ENCODE measurements at places on chromosomes 5 and 9. TPM values are rescaled to one million over a fixed set of nuclear protein-coding genes. Genes with fewer than 3 reads are reported as not detected.

MTAP gene
- polyA plus RNA-seq: 38.5 TPM

TMEM232 gene
- 5.8 TPM for polyA plus RNA-seq

SPINK6 gene
- polyA plus RNA-seq: not detected

DDX4 gene
- polyA plus RNA-seq: 0.04 TPM

PDE6A gene
- polyA plus RNA-seq: 0.11 TPM

MED10 gene
- 43.8 TPM for polyA plus RNA-seq

ANKRD18B gene
- polyA plus RNA-seq: 1.2 TPM

PRLR gene
- polyA plus RNA-seq: 53.2 TPM

CCDC192 gene
- polyA plus RNA-seq: 0.91 TPM

CCNJL gene
- 10.1 TPM for polyA plus RNA-seq

PTGES gene
- polyA plus RNA-seq: 7.1 TPM

HMCN2 gene
- polyA plus RNA-seq: 1.6 TPM

PCDHA12 gene
- 0.10 TPM for polyA plus RNA-seq

NTRK2 gene
- 117 TPM for polyA plus RNA-seq

PAX5 gene
- 0.15 TPM for polyA plus RNA-seq

PCDHGB7 gene
- 16.1 TPM for polyA plus RNA-seq

MZB1 gene
- 0.95 TPM for polyA plus RNA-seq

MCC gene
- polyA plus RNA-seq: 31.3 TPM

CLK4 gene
- polyA plus RNA-seq: 71.3 TPM

LIFR gene
- polyA plus RNA-seq: 87.7 TPM

All from right renal pelvis (tissue), 4 donors.